Stromal cell of bone marrow (primary cell): ENCODE measurements at places on chromosomes 2 and 18.

DNA sequence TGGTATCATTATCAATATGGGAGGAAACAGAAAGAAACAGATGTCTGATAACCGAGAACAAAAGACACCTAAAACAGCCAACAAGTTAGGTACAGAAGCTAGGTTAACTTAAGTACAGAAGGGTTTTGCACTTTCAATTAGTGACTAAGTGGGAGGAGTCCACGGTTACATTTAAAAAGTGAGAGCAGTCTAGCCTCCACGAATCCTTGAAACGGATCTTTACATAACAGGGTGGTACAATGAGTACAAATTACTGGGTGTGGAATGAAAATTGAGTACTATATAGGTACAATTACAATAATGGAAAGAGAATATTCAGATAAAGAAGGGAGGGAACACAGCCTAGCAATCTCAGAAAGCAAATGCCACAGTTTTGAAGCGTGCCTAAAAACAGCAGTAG is 76.6 kb downstream of the TLK1 start:
- no peak for DNase-seq

- DNase-seq: no peak
Measured at GRCh38 chr18:46322411-46322891, 218.3 kb downstream of the HAUS1 start.

DNA sequence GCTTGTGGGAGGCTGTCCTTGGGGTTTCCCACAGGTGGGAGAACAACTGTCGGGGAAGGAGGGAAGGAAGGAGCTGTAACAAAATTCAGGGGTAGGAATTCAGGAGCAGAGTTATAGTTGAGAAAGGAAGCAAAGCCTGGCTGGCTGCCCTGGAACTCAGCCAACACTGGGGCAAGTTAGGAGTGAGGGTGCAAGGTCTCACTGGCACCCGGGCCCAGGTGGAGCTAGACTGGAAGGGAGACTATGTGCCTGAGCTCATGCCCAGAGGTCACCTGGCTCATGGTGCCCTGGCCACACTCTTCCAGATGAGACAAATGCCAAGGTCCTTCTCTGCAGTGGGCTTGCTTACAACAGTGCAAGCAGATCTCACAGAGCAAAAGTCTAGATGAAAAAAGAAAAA is 75.6 kb upstream of the ARHGAP28 start:
- DNase-seq: no peak

DNA sequence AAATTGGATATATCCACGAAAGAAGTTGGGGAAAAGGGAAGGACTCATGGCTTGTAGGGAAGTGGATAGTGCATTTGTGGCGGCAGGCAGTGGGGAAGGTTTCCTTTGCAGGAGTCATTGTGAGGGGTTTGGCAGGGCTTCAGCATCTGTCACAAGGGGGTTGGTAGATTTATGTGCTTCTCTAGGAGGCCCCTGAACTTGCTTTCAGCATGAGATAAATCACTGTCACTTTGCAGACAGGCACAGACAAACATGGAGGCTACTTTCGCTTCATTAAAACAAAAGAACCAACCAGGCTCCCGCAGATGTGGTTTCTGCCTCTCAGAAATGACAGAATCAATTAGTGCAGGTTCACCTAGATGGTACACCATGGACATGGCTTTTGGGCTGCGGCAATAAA is 340.7 kb downstream of the TGIF1 start:
- no peak for DNase-seq

- no peak for DNase-seq
Measured at GRCh38 chr2:211084352-211084751, 528.0 kb downstream of the CPS1 start.

- peak; percentile 55 for DNase-seq
Measured at GRCh38 chr2:63665846-63666475, 77.2 kb downstream of the MDH1 start.

GRCh38 chr2:59277671-59278070 is 1036.5 kb upstream of the FANCL start:
- DNase-seq: no peak

DNA sequence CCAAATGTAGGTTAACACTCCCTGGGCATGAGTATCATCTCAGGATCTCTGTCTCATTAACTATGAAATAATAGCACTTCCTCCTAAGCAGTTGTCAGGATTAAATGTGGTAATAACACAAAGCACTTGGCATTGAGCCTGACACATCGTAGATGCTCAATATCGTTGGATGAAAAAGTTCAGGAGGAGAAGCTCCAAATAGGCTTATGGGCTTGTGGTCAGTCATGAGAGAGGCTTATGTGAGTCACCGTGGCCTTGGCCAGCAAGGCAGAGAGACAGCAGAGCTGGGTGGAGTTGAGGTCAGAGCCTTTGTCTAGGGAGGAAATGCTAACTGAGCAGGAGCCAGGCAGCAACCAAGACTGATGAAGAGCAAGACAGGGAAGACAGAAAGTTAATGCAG is 68.3 kb upstream of the PPM1B start:
- DNase-seq: peak; percentile 99

DNA sequence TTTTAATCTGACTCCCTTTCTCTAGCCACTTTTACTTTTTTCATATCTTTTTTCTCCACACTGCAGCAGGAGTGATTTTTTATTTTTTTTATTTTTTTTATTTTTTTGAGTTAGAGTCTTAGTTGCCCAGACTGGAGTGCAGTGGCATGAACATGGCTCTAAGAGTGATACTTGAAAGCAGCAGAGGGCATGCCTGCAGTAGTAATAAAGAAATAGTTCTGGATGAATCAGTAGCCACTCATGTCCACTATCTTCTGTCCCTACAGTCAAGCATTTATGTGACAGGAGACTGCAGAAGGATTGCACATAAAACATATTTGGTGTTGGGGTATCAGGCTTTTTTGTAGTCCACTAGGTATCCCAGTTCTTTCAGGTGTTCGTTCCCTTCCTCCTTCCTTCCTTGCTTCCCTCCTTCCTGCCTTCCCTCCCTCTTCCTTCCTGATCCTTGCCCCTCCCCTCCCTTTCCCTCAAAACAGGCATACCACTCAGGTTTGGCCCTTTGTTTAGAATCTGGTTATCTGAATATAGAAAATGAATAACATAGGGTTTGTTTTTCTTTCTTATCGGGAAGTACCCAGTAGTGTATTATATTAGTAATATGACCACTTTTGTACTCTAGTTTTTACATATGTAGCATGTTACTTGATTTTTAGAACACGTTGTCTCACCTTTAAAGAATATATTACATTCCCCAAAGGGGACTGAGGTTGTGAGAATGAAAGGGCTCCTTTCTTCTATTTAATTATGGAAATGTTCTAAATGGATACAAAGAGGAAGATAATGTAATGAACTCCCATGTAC is 23.5 kb downstream of the MIB1 start:
- no peak for DNase-seq

DNA sequence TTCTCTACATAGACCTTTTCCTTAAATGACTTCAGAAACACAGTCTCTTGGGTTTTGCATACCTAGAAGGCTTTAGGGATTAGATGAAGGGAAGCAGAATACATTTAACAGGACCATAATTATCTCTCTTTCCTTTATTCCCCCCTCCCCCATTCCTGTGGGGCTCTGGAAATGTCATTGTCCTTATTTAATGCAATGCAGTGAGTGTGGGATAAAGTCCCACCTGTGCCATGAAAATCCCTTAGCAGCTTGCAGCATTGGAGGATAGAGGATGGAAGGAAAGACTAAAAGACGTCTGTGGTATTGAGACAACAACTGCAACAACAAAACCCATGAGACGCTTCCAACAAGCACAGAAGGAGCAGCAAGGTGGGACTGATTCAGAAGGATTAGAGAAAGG is 117.8 kb upstream of the DCC start:
- no peak for DNase-seq

DNA sequence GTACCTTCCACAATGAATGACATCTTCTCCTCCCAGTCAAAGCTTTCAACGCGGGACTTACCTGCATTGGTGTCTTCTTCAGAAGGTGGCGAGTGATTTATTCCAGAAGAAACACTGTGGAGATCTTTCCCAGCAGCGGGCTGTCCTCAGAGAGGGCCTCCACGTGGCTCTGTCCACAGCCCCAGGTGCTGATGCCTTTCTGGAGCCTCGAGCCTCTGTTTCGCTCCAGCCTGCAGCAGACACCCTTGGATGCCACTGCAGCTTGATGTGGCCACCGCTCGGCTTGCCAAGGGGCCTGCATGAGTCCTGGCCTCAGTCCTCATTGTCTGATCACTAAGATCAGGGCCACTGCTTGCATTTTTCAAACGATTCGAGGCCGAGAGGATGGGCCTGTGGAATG is 46.6 kb upstream of the GALR1 start:
- no peak for DNase-seq

- no peak for DNase-seq
Measured at GRCh38 chr2:230217424-230217823, 2.4 kb downstream of the SP110 start.

GRCh38 chr2:102826904-102827303 is 65.1 kb downstream of the TMEM182 start:
- DNase-seq: peak; percentile 13

- DNase-seq: no peak
Measured at GRCh38 chr2:20223407-20224163, 1.3 kb downstream of the SDC1 start.

DNA sequence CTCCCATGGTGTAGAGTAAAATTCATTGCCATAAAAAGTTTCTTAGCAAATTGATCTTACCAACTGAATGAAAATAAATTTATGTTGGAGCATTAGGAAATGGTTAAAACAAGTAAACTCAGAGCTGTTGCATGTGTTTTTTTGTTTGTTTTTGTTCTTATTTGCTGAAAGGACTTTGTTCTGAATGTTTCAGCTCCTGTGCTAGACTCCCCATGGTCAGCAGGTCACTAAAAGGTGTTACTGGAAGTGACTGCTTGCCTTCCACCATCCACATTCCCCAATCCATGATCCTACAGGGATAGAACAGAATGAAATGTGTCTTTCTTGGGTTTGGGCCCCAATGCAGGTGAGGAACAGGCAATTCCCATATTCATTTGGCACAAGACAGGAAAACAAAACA is 101.8 kb downstream of the ALK start:
- no peak for DNase-seq

GRCh38 chr2:189579585-189580186 is 900 bp downstream of the SLC40A1 start:
- no peak for DNase-seq

GRCh38 chr2:124476291-124476690 is 451.2 kb downstream of the CNTNAP5 start:
- no peak for DNase-seq

DNA sequence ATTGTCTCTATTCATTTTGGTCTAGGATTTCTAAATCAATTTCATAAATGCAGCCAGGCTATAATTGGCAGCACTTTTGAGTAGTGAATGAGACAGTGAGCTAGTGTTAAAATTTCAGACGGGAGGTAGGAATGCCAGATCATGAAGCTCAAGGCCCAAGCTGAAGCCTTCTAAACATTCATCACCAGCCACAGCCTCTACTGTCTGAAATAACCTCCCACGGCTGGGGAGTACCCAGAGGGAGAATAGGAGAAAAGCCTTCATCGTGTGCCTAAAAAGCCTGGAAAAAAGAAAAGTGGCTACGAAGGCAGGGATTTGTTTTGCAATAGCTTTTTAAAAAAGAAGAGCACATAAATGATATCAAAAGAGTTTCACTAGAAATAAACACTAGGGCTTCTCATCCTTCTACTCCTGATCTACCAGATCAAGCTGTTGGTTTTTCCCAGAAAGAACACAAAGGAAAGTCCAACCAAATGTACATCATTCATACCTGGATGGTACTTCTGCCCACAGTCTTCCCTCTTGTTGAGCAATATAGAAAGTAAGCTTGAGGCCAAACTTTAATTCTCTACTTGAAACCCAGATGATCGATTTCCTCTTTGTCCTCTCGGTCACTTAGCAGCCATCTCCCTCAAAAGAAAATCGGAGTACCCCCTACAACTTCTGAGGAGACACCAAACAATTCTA is 48.1 kb upstream of the SLC39A10 start:
- DNase-seq: no peak

GRCh38 chr2:227632827-227633226 is 15.5 kb downstream of the SCYGR4 start:
- no peak for DNase-seq

DNA sequence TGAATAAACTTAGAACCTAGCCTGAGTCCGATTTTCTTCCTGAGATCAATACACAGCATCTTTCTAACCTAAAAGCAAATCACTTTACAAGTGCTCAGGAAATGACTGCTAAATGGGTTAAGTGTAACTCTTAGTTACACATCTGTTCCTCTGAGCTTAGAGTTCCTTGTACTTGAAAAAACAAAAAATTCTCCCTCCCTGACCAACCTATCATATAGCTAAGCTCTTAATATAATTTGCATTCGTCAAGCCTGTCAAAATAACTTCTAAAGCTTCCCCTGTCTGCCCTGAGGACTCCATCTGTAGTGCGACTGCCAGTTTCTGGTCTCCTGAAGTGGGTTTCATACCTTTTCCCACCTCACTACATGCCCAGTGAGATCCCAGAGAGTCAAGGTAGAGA is 190.4 kb downstream of the NCK2 start:
- no peak for DNase-seq
